ENCODE measurements at places on chromosomes 16 and 17.

DNA sequence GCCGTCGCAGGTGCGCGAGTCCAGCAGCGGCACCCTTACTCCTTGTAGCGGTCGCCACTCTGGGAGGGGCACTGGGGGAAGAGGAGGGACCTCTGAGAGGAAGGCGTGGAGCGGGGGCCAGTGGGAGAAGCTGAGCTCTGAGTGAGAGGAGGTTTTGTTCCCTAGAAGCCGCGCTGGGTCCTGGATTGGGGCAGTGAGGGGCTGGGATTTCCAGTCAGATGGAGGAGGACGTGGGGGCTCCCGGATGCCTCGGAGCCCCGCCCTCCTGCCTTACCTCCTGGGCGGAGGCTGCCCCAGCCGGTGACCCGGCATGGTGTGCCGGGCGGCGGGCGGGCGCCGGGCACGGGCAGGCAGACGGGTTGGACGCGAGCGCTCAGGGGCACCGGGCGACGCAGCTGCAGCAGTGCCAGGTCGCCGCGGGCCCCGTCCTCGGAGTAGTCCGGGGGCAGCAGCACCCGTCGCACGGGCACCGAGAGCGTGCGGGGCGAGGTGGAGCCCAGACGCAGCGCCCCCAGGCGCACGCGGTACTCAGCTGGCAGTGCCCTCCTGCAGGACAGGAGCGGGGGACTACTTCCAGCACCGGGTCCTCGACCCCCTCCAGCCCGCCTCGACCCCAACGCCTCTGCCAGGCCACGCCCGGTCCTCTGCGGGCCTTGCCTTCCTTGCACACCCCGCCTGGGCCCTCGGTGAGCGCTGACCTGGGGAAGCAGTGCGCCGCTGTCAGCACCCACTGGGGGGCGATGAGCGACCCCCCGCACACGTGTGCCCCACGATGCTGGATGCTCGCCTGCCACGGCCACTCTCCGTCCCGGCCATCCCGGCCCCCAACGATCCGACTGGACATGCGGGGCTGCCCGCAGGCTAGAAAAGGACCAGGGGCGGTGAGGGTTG, 2.0 kb downstream of the PRSS33 start:
- peak; percentile 68 for ATAC-seq

DNA sequence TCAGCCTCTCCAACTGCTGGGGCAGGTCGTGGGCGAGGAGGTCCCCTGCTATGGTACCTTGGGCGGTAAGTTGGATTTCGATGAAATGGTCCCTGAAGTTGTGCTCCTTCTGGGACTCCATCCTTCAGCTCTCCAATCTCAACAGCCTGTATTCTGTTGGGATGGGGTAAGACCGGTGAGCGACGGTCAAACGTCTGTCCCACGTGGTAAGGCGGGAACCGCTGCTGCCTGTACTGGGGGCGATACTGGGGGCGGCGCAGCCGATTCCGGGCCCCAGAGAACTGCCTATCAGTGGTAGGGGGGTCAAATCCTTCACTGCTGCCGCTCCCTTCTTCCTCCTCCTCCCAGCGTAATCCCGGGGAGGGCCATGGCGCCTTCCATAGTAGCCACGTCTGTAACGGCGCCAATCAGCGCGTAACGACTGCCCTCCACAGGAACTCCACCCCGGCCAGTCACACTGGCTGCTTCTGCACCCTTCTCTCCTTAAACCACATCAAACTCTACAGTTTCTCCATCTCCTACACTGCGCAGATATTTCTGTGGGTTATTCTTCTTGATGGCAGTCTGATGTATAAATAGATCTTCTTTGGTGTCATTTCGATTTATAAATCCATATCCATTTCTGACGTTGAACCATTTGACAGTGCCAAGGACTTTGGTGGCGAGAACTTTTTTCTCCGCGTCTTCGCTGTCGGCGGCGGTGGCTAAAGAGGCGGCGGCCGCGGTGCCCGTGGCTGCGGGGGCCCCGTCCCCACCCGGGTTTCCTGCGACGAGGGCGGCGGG, 41.1 kb downstream of the AHSP start:
- no peak for ATAC-seq

DNA sequence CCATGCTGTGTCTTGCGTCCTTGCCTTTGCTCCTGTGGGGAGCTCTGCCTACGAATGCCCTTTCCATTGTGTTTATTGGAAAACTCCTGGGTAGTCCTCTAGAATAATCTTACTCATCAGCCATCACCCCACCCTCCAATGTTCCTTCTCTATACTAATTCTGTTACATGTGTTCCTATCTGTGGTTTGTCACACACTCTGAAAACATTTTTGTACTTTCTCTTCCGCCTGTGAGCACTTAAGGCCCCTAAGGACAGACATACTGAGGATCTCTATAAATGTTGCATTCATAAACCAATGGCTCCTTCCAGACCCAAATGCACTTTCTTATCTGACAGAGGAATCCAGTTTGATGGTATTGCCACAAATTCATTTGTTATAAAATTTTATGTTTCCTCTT, 53.9 kb upstream of the MON1B start:
- ATAC-seq = no peak

DNA sequence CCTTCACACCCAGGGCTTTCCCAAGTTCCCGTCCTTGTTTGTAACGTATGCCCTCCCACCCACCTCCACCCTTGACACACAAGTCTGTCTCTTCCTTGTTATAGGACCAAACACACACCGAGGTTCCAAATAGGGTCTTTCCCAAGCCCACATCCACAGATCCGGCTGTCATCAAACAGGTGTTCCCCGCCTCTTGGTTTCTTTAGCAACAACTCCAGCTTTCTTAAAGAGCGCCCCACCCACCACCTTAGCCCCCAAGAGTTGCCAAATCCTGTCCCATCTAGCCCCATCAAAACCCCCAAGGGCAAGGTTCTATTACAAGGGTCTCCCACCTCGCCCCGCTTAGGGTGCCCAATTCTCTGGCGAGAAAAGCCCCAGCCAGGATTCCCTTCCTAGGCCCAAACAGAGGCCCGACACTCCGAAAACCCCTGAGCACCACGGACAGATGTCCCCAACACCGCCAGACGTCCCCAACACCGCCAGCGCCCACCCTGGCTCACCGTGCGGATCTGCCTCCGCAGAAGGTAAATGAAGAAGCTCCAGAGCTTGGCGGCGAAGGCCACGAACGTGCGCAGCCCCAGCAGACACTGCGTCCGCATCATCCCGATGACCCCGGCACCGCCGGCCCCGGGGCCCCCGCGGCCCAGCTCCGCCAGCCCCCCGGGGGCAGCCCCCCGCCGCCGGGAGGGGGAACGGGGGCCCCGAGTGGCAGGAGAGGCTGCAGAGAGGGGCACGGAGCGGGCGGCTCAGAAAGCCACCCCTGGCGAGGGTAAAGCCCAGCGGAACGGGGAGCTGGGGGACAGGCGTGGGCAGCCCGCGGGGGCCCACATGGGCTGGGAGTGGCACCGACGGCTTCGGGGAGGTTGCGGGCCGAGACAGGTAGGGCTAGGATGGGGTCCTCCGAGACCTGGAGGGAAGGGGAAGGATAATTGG, 573 bp downstream of the CTDNEP1 start:
- peak; percentile 3 for ATAC-seq

GRCh38 chr17:69608808-69609472, 194.4 kb downstream of the MAP2K6 start:
- no peak for ATAC-seq

- peak; percentile 70 for ATAC-seq
Measured at GRCh38 chr17:17205368-17206123, 587 bp downstream of the PLD6 start.

DNA sequence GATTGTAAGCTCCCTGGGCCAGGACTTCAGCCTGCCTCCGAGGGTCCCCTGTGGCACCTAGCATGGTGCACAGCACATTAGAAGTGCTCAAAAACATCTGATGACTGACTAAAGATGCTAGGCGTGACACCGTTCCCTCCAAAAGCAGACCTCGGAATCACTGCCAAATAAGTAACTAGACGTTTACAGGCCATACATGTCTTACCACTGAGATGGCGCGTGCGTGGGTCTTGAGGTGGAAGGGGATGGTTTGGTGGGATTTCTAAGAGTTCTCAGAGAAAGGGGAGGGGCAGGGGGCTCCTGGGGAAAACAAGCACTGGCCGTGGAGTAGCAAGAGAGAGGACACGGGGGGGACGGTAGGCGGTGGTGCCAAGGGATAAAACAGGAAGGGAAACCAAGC, 12.4 kb downstream of the MPO start:
- ATAC-seq = no peak

DNA sequence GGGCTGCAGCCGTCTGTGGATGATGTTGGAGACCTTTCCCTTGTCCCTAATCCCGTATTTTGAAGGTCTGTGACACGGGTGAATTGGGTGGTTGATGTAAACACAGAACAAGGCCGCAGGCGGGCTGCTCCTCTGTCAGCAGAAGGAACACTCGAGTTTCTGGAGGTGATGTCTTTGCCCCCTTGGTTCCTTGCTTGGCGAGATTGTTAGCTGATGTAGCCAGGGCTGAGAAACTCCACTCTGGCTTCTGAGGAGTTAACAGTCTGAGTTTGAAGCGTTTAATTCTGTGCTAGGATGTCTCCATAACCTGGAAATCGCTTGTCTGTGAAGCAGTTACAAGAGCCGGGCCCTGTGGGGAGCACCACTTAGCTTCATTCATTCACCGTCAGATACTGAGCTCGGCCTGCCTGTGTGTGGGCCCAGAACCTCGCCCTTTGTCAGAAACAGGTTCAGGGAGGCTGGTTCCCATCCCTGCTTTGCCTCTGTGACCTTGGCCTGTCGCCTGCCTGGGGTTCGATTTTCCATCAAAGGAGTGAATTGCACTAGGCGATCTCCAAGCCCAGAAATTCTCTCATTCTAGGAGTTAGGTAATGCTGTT, 1.3 kb downstream of the MAPK8IP3 start:
- ATAC-seq = no peak

All from activated CD4-positive, CD25-positive, alpha-beta regulatory T cell treated with anti-CD3 and anti-CD28 coated beads, Interleukin-2, amount 50 U/mL, for 24 hours (primary cell).